ENCODE measurements at places on chromosomes 5 and 9. TPM values are rescaled to one million over a fixed set of nuclear protein-coding genes. Genes with fewer than 3 reads are reported as not detected.

Gene RASGRF2
- 8.5 TPM for total RNA-seq

Gene CCL19
- total RNA-seq = not detected

Gene DND1
- 1.4 TPM for total RNA-seq

GRCh38 chr5:12332480-12332879 is 428.2 kb upstream of the CTNND2 start:
- no peak for DNase-seq

GRCh38 chr5:141010047-141010793 is 41.0 kb upstream of the PCDHB1 start:
- DNase-seq = no peak

- no peak for DNase-seq
Measured at GRCh38 chr5:55557123-55557522, 22.4 kb upstream of the PLPP1 start.

GRCh38 chr5:150523472-150524350 is 15.8 kb downstream of the NDST1 start:
- DNase-seq = peak; percentile 59
